Glutamatergic neuron (in vitro differentiated cells): ENCODE measurements at places on chromosomes 7 and 10.
A peak's percentile ranks its signal among the peaks of the same experiment; 100 is the strongest.

- peaks cover 13% of the 10 kb centered on the region for H3K4me1 ChIP-seq
- H3K4me3 ChIP-seq = no peak overlapping the region
- DNase-seq = no peak
- no peaks in the 10 kb centered on the region for H3K36me3 ChIP-seq
- peaks cover 4% of the 10 kb centered on the region for H3K27me3 ChIP-seq
Measured at GRCh38 chr7:1533255-1533546, 2.7 kb downstream of the MAFK start.

- H3K36me3 ChIP-seq = no peaks in the 10 kb centered on the region
- H3K27me3 ChIP-seq = no peaks in the 10 kb centered on the region
- H3K4me3 ChIP-seq = no peak overlapping the region
- H3K4me1 ChIP-seq = no peaks in the 10 kb centered on the region
Measured at GRCh38 chr7:107501593-107501992, 31.7 kb downstream of the GPR22 start.

DNA sequence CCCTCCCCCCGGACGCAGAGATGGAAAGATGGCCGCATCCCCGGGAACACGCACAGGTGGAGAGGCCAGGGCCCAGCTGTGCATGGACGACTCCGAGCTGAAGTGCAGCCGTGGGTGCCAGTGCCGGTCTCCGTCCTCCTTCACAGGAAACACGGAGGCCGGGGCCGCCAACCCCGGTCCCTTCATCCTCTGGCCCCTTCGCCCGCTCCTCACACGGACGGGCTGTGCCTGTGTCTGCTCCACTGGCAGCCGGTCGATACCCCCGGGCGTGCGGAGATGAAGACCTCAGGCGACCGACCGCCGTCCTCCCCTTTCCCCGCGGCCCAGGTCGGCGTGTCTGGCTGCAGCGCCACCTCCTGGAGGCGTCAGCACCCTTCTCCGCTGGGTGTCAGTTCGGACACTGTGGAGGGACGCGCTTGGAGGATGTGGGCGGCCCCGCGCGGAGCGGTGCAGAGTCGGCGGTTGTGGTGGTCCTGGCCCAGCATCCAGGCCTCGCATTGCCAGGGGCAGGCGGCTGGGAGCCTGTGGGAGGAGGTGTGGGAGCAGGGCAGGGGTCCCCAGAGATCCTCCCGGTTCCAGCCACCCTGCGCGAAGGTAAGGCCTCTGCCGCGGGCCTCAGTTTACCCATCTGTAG, 9.9 kb downstream of the ZNF511 start:
- H3K27me3 ChIP-seq = peaks cover 7% of the 10 kb centered on the region
- peak overlapping the region; percentile 38 for H3K4me3 ChIP-seq
- peak overlapping the region; percentile 62 for H3K27ac ChIP-seq
- peak; percentile 95 for DNase-seq
- peaks cover 10% of the 10 kb centered on the region for H3K36me3 ChIP-seq
- peaks cover 5% of the 10 kb centered on the region for H3K4me1 ChIP-seq

GRCh38 chr10:374354-374753, 239.1 kb downstream of the ZMYND11 start:
- no peak overlapping the region for H3K4me3 ChIP-seq
- peaks cover 20% of the 10 kb centered on the region for H3K36me3 ChIP-seq
- H3K4me1 ChIP-seq = peaks cover 17% of the 10 kb centered on the region
- no peak for DNase-seq
- H3K27ac ChIP-seq = no peak overlapping the region

DNA sequence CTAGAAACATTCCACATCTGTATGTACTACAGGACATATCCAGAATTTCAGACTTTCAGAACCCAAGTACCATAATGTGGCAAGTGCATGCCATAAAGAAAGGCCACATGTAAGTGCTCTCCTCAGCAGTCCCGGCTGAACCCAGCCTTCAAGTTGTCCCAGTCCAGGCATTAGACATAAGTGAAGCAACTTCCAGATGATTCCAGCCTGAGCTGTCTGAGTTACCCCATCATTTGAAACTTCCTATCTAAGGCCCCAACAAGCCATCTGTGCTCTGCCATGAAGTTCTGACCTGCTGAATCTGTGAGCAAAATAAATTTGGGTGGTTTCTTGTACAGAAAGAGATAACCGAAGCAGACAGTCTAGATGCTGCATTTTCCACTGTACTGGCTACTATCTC, 218.8 kb downstream of the IPMK start:
- peak overlapping the region; percentile 31 for H3K27ac ChIP-seq
- DNase-seq = no peak
- H3K27me3 ChIP-seq = peaks cover 4% of the 10 kb centered on the region
- peaks cover 17% of the 10 kb centered on the region for H3K4me1 ChIP-seq

DNA sequence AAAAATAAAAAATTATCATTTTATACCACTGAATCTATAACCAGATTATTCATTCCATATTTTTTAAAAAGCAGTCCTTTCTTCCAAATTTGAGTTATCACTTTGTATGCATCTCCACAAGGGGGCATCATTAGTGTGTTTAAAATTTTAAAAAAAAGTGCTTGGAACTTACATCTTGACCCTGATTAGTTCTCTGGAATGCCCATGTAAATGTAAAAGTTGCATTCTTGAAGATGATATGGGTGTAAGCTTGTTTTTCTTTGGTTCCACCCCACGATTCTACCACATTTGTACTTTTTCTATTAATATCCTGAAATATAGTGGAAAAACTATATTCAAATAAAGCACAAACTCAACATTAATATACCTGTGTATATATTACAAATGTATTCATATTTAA, 144.9 kb downstream of the ELAPOR2 start:
- H3K4me1 ChIP-seq = peaks cover under 1% of the 10 kb centered on the region
- DNase-seq = no peak
- no peak overlapping the region for H3K27ac ChIP-seq
- no peaks in the 10 kb centered on the region for H3K27me3 ChIP-seq

- no peak overlapping the region for H3K27ac ChIP-seq
- H3K4me3 ChIP-seq = no peak overlapping the region
- peaks cover 5% of the 10 kb centered on the region for H3K36me3 ChIP-seq
- peaks cover 22% of the 10 kb centered on the region for H3K4me1 ChIP-seq
- no peak for DNase-seq
Measured at GRCh38 chr10:48695636-48696534, 11.2 kb downstream of the WDFY4 start.

DNA sequence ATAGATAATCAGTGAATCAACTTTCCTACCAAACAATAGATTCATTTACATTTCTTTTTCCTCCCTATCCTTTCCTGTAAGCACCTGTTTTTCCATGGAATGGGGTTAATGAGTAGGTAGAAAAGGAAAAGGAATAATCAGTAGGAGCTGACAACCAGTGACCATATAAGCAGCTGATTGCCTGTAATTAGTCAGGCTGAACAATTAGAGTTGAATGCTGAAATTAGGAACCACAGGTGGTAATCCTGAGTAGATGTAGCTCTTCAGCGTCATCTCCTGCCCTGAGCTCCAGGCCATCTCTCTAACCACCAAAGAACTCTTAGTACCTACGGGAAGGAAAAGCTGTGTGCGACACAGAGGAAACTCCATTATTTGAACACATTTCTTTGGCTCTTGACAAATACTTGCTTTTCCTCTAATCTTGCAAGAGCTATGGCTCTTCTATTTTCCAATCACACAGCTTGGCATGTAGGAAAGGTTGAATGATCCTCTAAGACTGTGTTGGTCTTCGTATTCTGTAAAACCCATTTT, 63.8 kb downstream of the KLHDC10 start:
- peaks cover 6% of the 10 kb centered on the region for H3K4me1 ChIP-seq
- no peak overlapping the region for H3K27ac ChIP-seq
- DNase-seq = no peak

- peaks cover 3% of the 10 kb centered on the region for H3K27me3 ChIP-seq
- no peaks in the 10 kb centered on the region for H3K4me1 ChIP-seq
- H3K4me3 ChIP-seq = no peak overlapping the region
- DNase-seq = no peak
Measured at GRCh38 chr10:17506856-17507471, 52.6 kb upstream of the ST8SIA6 start.

GRCh38 chr7:47942132-47942531, 6.1 kb downstream of the PKD1L1 start:
- H3K36me3 ChIP-seq = no peaks in the 10 kb centered on the region
- no peak for DNase-seq
- H3K27me3 ChIP-seq = peaks cover 2% of the 10 kb centered on the region
- no peak overlapping the region for H3K27ac ChIP-seq

- H3K27me3 ChIP-seq = no peaks in the 10 kb centered on the region
- H3K27ac ChIP-seq = no peak overlapping the region
- DNase-seq = no peak
- H3K36me3 ChIP-seq = peaks cover 5% of the 10 kb centered on the region
- H3K4me3 ChIP-seq = no peak overlapping the region
Measured at GRCh38 chr7:112192236-112193154, 13.7 kb downstream of the DOCK4 start.

DNA sequence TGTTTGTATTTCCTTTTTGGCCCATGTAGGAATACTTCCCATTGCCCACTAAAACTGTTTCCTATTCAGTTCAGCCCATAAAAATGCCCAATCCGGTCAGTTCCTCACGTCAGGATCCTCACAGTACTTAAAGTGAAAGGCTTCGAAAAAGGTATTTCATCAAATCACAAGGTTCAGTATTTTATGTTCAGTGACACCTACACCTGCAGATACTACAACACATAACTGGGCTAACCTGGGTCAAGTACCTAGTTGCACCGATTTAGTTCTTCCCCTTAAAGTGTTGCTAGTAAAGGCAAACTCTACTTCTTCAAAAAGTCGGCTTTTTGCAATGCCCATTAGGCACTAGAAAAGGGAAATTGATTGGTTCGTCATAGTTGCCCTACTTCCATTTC, 1.1 kb downstream of the SNX13 start:
- H3K4me1 ChIP-seq = peaks cover 15% of the 10 kb centered on the region
- H3K36me3 ChIP-seq = no peaks in the 10 kb centered on the region
- H3K4me3 ChIP-seq = peak overlapping the region; percentile 97
- H3K27ac ChIP-seq = peak overlapping the region; percentile 94

DNA sequence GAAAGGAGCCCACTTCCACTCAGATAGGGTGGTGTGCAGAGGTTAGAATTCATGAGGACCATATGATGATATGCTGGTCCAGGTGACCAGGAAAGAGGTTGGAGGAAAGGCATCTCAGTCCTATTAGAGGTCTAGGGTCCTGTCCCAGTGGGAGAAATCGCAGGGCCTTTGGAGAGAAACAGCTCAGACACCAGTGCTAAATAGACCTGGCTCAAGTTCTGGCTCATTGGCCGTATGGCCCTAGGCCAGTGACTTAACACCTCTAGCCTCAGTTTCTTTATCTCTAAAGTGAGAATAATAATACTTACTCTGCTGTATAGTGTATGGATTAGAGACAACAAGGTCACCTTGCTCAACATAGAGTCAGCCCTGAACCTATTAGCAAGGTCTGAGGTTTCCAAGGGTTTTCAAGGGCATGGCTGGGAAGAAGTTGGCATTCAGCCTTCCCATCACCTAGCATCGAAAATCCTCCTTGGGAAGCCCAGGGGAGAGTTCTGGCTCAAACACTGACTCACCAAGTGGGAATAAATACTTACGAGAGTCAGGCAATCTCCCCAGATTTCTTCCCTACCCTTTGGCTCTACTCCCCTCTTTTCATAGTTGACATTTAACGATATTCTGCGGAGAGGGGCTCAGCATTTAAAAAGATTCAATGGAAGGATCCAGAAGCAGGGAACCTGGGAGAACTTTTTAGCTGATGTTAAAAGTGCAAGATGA, 473.1 kb upstream of the PODXL start:
- no peaks in the 10 kb centered on the region for H3K4me1 ChIP-seq
- no peak overlapping the region for H3K27ac ChIP-seq
- no peaks in the 10 kb centered on the region for H3K36me3 ChIP-seq
- DNase-seq = no peak
- H3K4me3 ChIP-seq = no peak overlapping the region
- H3K27me3 ChIP-seq = no peaks in the 10 kb centered on the region

- H3K36me3 ChIP-seq = peaks cover 5% of the 10 kb centered on the region
- DNase-seq = no peak
- no peaks in the 10 kb centered on the region for H3K4me1 ChIP-seq
Measured at GRCh38 chr7:100147278-100147677, 1.4 kb upstream of the LAMTOR4 start.

DNA sequence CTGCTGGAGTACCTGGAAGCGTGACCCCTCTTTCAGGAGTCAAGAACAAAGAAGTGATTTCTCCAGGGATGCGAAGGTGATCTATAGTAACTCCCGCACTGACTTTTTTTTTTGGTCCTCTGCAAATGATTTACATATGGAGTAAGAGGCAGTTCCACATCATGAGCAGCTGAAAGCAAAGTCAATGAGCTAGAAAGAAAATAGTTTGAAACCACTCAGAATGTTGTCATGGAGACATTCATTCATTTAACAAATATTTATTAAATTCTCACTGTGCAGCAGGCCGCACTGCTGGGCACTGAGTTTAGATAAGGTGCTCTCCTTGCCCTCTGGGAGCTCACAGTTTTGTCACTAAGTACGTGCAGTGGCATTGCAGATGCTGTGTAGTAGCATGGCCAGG, 206.7 kb downstream of the CAMK1D start:
- H3K36me3 ChIP-seq = no peaks in the 10 kb centered on the region
- no peak overlapping the region for H3K27ac ChIP-seq
- no peak overlapping the region for H3K4me3 ChIP-seq
- H3K4me1 ChIP-seq = peaks cover 3% of the 10 kb centered on the region
- H3K27me3 ChIP-seq = no peaks in the 10 kb centered on the region

- H3K27ac ChIP-seq = peak overlapping the region; percentile 10
- H3K36me3 ChIP-seq = peaks cover 15% of the 10 kb centered on the region
- H3K4me3 ChIP-seq = no peak overlapping the region
Measured at GRCh38 chr7:2046581-2047565, 185.9 kb downstream of the MAD1L1 start.

GRCh38 chr7:2096692-2097387, 135.9 kb downstream of the MAD1L1 start:
- DNase-seq = no peak

GRCh38 chr7:152142976-152143595, 117.6 kb downstream of the GALNT11 start:
- peak overlapping the region; percentile 2 for H3K4me3 ChIP-seq
- peaks cover 4% of the 10 kb centered on the region for H3K36me3 ChIP-seq
- peaks cover 15% of the 10 kb centered on the region for H3K4me1 ChIP-seq
- no peak for DNase-seq
- peaks cover 6% of the 10 kb centered on the region for H3K27me3 ChIP-seq
- peak overlapping the region; percentile 93 for H3K27ac ChIP-seq

DNA sequence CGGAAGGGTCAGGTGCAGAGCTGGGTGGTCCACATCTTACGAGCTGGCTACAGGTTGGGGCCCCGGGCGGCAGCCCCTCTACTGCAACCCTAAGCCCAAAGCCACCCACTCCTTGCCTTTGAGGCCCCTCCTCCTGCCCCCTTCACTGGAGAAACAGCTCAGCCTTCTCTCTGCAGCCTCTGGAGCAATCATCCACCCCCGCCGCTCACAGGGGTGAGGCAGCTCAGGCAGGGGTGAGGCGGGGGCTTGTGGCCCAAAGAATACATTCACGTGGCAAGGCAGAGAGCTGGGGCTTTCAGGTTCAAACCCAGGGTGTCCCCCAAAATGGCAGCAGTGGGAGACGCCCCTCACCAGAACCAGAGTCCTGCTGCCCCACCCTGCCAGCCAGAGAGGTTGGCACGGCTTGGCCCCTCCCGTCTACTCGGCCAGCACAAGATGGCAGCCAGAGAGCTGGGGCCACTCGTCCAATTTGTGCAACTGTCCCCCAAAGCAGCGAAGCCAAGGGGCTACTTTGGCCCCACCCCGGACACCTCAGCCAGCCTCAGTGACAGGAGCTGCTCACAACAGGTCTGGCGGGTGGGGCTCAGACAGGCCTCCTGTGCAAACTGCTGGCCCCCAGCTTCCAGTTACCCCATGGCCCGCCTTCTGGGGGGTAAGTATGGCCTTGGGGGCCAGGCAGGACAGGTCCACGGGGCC, 7.2 kb downstream of the GNB2 start:
- peaks cover 5% of the 10 kb centered on the region for H3K4me1 ChIP-seq
- H3K36me3 ChIP-seq = peaks cover 4% of the 10 kb centered on the region
- peaks cover 14% of the 10 kb centered on the region for H3K27me3 ChIP-seq
- no peak overlapping the region for H3K4me3 ChIP-seq
- peak overlapping the region; percentile 52 for H3K27ac ChIP-seq
